ENCODE measurements at places on chromosomes 5 and 9. TPM values are rescaled to one million over a fixed set of nuclear protein-coding genes. Genes with fewer than 3 reads are reported as not detected.

PRSS3 gene
- total RNA-seq, result not detected

PCDHA7 gene
- total RNA-seq, result not detected

ANAPC2 gene
- total RNA-seq, result 35.0 TPM

IL33 gene
- total RNA-seq, result 29.6 TPM

SPAAR gene
- 9.6 TPM for total RNA-seq

MZB1 gene
- 1.2 TPM for total RNA-seq

FUT7 gene
- total RNA-seq, result 0.11 TPM

PCDHB4 gene
- total RNA-seq, result 1.5 TPM

DRD1 gene
- total RNA-seq, result not detected

CDC23 gene
- 16.0 TPM for total RNA-seq

DNA sequence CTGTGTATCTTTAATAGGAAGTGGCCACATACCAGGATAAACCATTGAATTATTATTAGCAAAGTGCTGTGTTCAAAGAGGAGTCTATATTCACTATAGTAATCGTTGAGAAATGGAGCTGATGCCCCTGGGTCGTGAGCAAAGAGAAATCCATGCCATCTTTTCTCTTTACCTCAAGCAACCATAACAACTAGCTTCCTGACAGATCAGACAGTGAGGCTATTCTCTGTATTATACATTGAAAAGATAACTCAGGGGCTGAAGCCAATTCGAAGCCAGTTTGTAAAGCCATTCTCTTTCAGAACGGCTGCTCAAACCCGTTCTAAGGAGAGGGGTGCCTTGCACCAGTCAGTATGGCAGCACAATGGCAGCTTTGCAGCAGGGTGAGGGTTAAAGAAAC is 680.6 kb downstream of the SEMA5A start:
- no peak for DNase-seq

DNA sequence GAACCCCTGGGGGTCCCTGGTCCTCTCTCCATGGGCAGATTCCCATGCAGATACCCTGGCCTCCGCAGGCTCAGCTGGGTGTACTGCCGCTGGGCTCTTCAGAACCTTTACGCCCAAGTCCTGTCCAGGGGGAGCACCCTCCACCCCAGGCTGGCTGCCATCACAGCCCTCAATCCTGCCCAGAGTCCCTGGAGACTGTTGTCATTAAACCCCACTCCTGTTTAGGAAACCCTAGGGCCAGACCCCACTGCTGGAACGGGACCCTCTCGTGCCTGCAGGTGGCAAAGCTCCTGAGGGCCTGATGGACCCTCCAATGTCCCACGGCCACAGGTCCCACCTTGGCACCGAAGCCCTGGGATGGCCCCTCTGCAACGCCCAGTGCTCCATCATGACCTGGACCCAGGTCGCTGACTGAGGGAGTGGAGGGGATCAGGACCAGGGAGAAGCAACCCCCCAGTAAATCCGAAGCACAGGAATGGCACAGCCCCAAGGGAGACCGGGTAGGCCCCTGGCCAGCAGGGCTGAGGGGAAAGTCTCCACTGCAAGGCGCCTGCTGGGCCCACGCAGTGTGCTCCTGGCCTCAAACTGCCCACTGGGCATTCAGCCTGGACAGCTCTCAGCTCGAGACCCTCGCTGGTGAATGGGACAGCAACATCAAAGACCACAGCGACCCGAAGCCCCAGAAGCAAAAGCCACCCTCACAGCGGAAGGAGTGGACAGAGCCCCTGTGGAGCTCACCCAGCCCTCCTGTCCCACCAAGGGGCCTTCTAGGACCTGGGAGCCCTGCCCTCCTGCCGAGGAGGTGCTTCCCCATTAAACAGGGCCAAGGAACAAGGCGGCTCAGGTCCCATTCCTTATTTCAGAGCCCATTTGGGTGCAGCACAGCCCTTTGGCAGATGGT is 8.3 kb downstream of the ZDHHC11B start:
- no peak for DNase-seq

- no peak for DNase-seq
These were observed 60.8 kb downstream of the MARCHF3 start for GRCh38 chr5:126969548-126969947.

GRCh38 chr5:24363789-24364481 is 280.8 kb downstream of the CDH10 start:
- no peak for DNase-seq

- no peak for DNase-seq
These were observed 431.5 kb upstream of the SGCD start for GRCh38 chr5:155895484-155895883.

GRCh38 chr9:126428534-126429175 is 102.0 kb downstream of the MVB12B start:
- DNase-seq, result no peak

DNA sequence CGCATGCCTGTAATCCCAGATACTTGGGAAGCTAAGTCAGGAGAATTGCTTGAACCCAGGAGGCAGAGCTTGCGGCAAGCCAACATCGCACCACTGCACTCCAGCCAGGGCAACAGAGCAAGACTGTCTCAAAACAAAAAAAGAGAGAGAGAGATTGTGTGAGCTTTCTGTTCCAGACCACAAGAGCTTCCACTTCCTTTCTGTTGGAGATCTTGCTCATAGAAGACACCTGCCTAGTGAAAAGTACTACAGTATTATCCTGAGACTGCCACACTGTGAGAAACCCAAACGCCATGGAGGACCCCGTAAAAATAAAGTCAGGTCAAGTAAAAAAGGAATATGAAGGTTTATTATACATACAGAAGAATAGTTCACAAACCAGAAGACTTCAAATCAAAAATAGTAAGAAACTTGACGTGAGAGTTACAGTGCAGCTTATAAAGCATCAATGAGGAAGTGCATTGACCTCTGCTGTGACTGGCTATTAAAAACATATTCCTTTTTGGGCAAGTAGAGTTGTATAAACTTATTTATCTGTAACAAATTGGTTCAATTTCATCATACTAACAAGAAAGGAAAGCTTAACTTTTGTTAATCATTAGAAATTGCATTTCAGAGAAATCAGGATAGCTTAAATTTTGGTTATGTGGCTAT is 4.3 kb upstream of the EMB start:
- no peak for DNase-seq

- DNase-seq, result no peak
These were observed 127.9 kb upstream of the RASA1 start for GRCh38 chr5:87139795-87140194.

DNA sequence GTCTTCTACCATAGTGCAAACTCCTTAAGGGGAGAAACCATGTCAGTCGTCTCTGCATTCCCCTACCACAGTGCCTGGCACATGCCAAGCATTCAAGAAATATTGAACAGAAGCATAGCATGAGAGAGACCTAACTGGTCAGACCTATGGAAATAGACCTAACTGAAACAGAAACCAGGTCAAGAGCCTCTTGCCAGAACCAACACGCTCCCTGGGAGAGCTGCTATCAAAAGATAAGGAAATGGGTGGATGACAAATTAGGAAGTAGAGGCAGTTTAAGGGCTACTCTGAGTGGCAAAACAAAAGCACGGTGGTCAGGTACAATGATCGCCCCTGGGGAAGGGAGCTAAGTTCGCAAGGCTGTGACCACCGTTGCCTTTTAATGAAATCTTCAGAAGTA is 66.0 kb upstream of the SMIM15 start:
- DNase-seq, result no peak

DNA sequence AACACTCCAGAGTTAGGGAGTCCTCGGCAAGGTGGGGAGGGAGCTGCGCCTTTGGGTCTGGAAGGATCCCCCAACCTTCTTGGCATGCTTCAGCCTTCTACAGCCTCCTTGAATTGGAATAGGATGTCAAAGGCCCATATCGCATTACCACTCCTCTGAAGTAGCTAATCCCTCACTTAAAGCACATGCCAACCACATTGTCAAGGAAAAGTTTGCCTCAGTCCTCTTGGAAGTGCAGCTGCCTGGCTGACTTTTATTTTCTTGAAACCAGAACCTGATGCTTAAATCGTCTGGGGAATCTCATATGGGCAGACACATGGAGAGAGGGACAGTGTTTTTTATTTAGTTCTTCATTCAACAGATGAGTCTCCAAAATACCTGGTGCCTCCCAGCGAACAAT is 14.5 kb downstream of the CXCL14 start:
- DNase-seq, result no peak

All from Right ventricle myocardium inferior (tissue), 1 donor.